ENCODE measurements at places on chromosomes 6 and 20. TPM values are rescaled to one million over a fixed set of nuclear protein-coding genes. Genes with fewer than 3 reads are reported as not detected.

- H3K4me1 ChIP-seq = no peaks in the 10 kb centered on the region
- H3K4me3 ChIP-seq = no peak overlapping the region
- DNase-seq = no peak
- H3K27me3 ChIP-seq = no peaks in the 10 kb centered on the region
- H3K36me3 ChIP-seq = no peaks in the 10 kb centered on the region
Measured at GRCh38 chr6:97947841-97948240, 664.8 kb upstream of the MMS22L start.

DNA sequence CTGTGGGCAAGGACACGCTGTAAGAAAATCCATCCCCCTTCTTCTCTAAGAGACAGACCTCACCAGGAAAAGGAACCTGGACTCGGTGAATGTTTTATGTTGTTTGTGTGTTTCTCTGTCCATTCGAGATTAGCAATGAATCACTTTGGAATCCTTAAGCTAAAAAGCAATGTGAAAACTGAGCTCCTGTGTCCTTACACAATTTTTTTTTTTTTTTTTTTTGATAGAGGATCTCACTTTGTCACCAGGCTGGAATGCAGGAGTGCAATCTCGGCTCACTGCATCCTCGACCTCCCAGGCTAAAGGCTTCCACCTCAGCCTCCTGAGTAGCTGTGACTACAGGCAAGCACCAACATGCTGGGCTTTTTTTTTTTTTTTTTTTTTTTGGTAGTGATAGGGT lies 32.1 kb downstream of the BFSP1 start:
- H3K4me1 ChIP-seq = no peaks in the 10 kb centered on the region
- H3K27me3 ChIP-seq = no peaks in the 10 kb centered on the region
- no peak overlapping the region for H3K4me3 ChIP-seq
- DNase-seq = no peak
- no peak overlapping the region for H3K27ac ChIP-seq

DNA sequence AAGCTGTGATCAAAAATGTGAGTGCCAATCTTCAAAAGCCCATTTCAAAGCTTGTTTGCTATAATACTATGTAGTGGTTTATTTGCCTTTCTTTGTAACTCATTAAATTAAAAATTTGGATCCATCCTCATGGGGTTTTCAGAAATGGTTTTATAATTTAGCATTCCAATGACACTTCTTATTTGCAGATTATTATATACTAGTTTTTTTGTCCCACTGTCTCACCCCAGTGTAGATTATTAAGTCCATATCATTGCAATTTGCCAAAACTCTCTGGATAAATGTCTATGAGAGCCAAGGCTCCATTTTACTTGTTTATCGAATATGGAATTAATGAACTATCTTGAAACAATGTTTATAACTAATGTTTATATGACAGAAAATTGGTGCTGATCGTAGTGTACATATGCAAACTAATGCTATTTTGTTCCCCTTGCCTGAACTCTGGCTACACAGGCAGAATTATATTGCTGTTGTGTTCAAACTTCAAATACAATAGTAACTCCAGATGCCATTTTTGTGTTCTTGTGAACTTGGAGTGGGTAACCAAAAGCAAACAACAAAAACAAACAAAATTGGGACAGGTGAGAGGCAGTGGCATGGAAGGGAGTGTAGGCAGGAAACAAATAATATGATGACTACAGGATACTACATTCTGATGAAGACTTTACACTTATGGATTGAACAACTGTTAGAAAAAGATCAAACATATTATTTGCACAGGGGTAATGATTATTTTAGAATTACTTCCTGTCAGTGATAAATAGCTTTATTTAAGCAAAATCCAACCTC lies 307.1 kb upstream of the FLRT3 start:
- DNase-seq = no peak
- H3K36me3 ChIP-seq = no peaks in the 10 kb centered on the region
- no peak overlapping the region for H3K27ac ChIP-seq
- no peak overlapping the region for H3K4me3 ChIP-seq

GRCh38 chr20:5327356-5327755 lies 10.6 kb upstream of the PROKR2 start:
- no peaks in the 10 kb centered on the region for H3K36me3 ChIP-seq
- no peaks in the 10 kb centered on the region for H3K4me1 ChIP-seq
- no peak overlapping the region for H3K4me3 ChIP-seq
- DNase-seq = no peak
- H3K27me3 ChIP-seq = no peaks in the 10 kb centered on the region

- no peaks in the 10 kb centered on the region for H3K27me3 ChIP-seq
- no peak for DNase-seq
- H3K4me3 ChIP-seq = no peak overlapping the region
- H3K4me1 ChIP-seq = no peaks in the 10 kb centered on the region
Measured at GRCh38 chr6:89694428-89694827, 55.9 kb upstream of the LYRM2 start.

The GRIK2 gene
- 48.7 TPM for polyA plus RNA-seq

- H3K27ac ChIP-seq = no peak overlapping the region
- H3K27me3 ChIP-seq = no peaks in the 10 kb centered on the region
- no peak for DNase-seq
- no peak overlapping the region for H3K4me3 ChIP-seq
- no peaks in the 10 kb centered on the region for H3K4me1 ChIP-seq
Measured at GRCh38 chr6:56618050-56618449, 24.6 kb downstream of the DST start.

- DNase-seq = no peak
- H3K36me3 ChIP-seq = no peaks in the 10 kb centered on the region
- H3K27me3 ChIP-seq = no peaks in the 10 kb centered on the region
Measured at GRCh38 chr20:1038205-1038604, 36.1 kb upstream of the RSPO4 start.

The SNAI1 gene
- 1.8 TPM for polyA plus RNA-seq

The WASF1 gene
- polyA plus RNA-seq = 161 TPM

- no peaks in the 10 kb centered on the region for H3K27me3 ChIP-seq
- H3K27ac ChIP-seq = no peak overlapping the region
- no peak for DNase-seq
Measured at GRCh38 chr6:108608453-108609275, 47.9 kb downstream of the FOXO3 start.

- no peak for DNase-seq
- no peaks in the 10 kb centered on the region for H3K36me3 ChIP-seq
- no peak overlapping the region for H3K4me3 ChIP-seq
- H3K4me1 ChIP-seq = peaks cover 2% of the 10 kb centered on the region
Measured at GRCh38 chr20:23872065-23872464, 7.5 kb downstream of the CST5 start.

The IRF4 gene
- polyA plus RNA-seq = 0.11 TPM

DNA sequence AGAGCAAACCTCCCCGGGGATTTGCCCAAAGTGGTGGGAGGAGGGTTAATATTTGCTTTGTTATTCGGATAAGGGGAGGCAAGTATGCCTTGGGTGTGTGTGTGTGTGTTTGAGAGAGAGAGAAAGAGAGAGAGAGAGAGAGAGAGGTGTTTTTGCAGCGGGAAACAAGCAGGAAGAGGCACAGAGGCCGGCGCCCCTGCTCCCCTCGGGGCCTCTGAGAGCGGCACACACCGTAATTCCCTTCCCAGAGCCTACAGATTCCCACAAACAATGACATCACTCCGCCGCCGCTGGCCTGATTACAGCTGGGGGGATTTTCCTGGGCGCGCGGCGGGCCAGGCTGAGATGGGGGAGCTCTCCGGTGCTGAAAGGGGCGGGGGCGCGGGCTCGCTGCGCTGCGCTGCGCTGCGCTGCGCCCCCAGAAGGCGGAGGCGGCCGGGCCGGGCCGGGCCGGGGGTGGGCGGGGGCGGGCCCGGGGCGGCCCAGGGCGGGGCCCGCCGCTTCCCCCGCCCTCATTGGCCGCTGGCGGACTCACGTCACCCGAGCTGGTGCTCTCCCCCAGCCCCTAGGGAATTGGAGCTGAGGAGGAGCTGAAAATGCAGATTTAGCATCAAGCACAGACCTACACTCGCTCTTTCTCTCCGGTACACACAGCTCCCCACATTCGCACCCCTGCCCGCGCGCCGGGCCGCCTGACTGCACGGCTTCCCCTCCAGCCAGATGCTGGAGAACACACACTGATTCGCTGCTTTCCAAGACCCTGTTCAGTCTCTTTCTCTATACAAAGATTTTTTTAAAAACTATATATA lies at the start of gene PCSK2:
Gene PCSK2 (plus strand): TSS at position 631 of the 809 bp plus-strand sequence. CDS start 266 bp downstream, outside the sequence.
- DNase-seq = peak; percentile 81
- H3K27ac ChIP-seq = peak within 1 kb of the TSS; percentile 45
- peaks cover 32% of the 10 kb centered on the region for H3K4me1 ChIP-seq
- H3K36me3 ChIP-seq = no peaks in the 10 kb centered on the region
- H3K27me3 ChIP-seq = peaks cover 22% of the 10 kb centered on the region

DNA sequence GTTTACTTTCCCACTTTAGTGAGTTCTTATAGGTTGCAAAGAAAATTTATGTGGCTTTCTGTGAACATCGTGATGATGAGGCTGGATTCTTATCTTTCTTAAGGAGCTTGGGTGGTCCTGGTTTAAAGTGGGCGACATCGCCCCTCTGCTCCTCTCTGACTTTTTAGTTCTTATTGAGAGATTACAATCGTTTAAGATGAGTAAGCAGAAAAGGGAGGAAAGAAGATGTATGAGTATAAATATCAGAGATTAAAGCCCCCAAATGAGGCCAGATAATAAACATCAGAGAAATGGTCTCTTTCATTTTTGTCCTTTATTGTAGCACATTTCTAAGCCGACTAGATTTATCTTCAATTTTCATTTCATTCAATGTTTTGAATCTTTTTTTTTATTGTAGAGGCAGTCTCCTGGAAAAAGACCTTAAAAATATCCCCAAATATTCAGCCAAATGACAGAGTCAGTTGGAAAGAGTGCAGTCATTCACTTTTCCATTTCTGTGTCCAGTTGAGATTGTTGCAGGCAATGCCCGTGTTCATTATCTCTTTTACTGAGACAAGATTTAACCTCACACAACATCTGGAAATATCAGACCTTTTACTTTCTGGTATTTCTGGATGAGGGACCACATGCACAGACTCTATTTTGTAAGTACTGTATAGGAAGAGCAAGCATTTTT lies 62.0 kb upstream of the PDE7B start:
- no peaks in the 10 kb centered on the region for H3K36me3 ChIP-seq
- H3K27me3 ChIP-seq = no peaks in the 10 kb centered on the region
- H3K4me3 ChIP-seq = no peak overlapping the region
- H3K27ac ChIP-seq = no peak overlapping the region
- no peaks in the 10 kb centered on the region for H3K4me1 ChIP-seq

DNA sequence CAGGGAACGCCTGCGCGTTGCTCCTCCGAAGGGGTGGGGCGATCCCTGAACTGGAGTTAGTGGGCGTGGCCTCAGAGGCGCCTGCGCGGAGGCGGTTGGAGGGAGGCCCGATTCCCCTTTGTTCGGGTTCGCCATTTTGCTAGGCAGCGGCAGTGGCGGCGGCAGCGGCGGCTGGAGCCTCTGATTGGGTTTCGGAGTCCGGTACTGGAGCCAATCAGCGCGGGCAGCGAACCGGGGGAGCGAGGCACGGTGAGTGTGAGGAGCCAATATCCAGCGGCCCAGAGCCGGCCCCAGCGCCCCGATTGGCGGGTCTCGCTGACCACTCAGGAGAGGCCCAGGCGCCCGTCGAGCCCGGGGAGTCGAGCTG lies at the start of gene NFYA:
Gene NFYA (plus strand): TSS at position 139 of the 367 bp plus-strand sequence. CDS start 6,116 bp downstream, outside the sequence.
- peak within 1 kb of the TSS; percentile 100 for H3K27ac ChIP-seq
- H3K27me3 ChIP-seq = no peaks in the 10 kb centered on the region
- DNase-seq = no peak

The ULBP3 gene
- 5.6 TPM for polyA plus RNA-seq

- H3K4me3 ChIP-seq = no peak overlapping the region
- DNase-seq = no peak
- H3K27me3 ChIP-seq = no peaks in the 10 kb centered on the region
- no peaks in the 10 kb centered on the region for H3K4me1 ChIP-seq
Measured at GRCh38 chr6:140572129-140572528, 1197.7 kb upstream of the CITED2 start.

The FOXC1 gene
- polyA plus RNA-seq = 41.2 TPM

The KIF25 gene
- 1.2 TPM for polyA plus RNA-seq

- no peaks in the 10 kb centered on the region for H3K4me1 ChIP-seq
- no peak overlapping the region for H3K4me3 ChIP-seq
- H3K27ac ChIP-seq = no peak overlapping the region
Measured at GRCh38 chr20:5511930-5512329, 195.2 kb upstream of the PROKR2 start.

GRCh38 chr6:143037470-143037869 lies 23.2 kb upstream of the AIG1 start:
- H3K36me3 ChIP-seq = no peaks in the 10 kb centered on the region
- H3K27ac ChIP-seq = no peak overlapping the region
- H3K4me3 ChIP-seq = no peak overlapping the region
- no peak for DNase-seq
- H3K27me3 ChIP-seq = no peaks in the 10 kb centered on the region
- H3K4me1 ChIP-seq = no peaks in the 10 kb centered on the region

DNA sequence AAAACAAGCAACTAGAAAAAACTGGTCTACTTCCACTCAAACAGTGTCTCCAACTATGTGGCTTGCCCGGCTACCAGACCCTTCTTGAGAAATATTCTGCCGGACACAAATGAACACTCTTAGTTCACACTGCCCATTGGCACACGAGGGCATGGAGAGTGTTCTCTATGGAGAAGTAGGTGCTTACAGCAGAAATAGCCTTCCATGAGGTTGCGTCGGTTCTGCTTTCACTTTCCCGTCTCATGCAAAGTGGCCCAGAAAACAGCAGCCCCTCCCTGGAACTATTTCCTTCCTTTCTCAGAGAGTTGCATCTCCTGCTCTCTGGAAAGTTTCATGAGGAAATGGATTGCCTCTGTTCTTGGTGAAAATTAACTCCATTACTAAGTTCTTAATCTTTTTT lies 9.5 kb upstream of the HLA-DOA start:
- no peak for DNase-seq
- H3K27me3 ChIP-seq = no peaks in the 10 kb centered on the region
- peaks cover 5% of the 10 kb centered on the region for H3K4me1 ChIP-seq
- no peak overlapping the region for H3K4me3 ChIP-seq

The SLCO4A1 gene
- 12.1 TPM for polyA plus RNA-seq

DNA sequence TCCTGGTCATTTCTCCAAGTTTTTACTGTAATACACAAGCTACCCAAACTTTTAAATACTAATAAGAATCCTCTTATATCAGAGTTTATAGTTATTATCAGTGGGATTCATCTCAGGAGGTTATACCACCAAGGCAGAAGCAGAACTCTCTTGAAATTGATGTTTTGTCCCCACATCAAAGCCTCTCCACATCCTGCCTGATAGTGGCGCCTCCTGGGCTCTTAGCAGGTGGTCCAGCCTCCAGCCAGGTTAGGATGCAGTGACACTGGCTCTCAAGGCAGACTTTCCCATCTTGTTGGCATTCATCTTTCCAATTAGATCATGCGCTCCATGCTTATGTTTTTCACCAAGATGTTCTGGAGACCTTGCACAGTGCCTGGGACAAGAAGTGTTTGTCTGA lies 81.8 kb upstream of the INSM1 start:
- H3K27me3 ChIP-seq = no peaks in the 10 kb centered on the region
- H3K4me1 ChIP-seq = no peaks in the 10 kb centered on the region
- no peak overlapping the region for H3K4me3 ChIP-seq
- DNase-seq = no peak
- no peaks in the 10 kb centered on the region for H3K36me3 ChIP-seq

The EYS gene
- polyA plus RNA-seq = 1.3 TPM

The SNAP91 gene
- polyA plus RNA-seq = 153 TPM

DNA sequence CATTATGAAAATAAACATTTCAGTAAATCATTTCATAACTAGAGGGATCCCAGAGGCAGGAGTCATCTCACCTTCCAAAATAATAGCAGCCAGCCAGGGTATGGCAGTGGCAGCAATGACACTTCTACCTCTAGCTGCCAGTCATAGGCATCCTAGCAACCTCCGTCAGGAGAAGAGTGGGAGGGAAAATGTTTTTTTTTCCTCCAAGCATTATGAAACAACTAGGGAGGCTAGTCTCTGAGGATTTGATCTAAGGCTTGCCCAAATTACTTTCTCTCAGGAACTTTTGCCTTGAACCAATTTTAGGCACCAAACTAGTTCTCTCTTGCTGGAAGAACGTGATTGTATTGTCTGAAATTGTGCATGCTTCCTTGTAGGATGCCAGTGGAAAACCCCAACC lies 208.7 kb upstream of the PREP start:
- DNase-seq = no peak
- no peak overlapping the region for H3K4me3 ChIP-seq
- H3K36me3 ChIP-seq = no peaks in the 10 kb centered on the region
